Urinary bladder (tissue), 4 donors: ENCODE measurements at places on chromosomes 12 and 14. TPM values are rescaled to one million over a fixed set of nuclear protein-coding genes. Genes with fewer than 3 reads are reported as not detected.

GRCh38 chr12:48781750-48782456, 7.0 kb downstream of the ADCY6 start:
- DNase-seq, result no peak

DNA sequence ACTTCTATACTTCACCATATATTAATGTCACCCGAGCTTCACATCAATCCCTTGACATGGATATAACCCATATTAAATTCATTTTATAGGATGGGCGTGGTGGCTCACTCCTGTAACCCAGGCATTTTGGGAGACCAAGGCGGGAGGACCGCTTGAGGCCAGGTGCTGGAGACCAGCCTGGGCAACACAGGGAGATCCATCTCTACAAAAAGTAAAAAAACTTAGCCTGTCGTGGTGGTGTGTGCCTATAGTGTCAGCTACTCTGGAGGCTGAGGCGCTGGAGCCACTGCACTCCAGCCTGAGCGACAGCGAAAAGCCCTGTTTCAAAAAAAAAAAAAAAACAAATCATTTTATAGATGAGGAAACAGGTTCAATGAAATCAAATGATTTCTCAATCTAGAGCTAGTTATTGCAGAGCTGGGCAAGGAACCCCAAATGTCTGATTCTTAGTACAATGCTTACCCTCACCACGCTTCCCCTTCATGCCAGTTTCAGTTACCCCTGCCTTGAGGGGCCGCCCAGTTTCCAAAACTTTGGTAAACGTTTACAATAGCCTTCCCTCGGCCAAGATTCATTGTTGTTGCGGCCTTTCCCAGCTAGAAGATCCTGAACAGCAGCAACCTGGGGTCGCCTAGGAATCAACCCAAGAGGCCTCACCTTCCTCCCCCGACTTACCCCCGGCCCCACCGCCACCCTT, 751 bp downstream of the PSMB5 start:
- DNase-seq, result no peak

The KRT84 gene
- not detected for total RNA-seq

The KRT80 gene
- total RNA-seq, result 1.7 TPM

DNA sequence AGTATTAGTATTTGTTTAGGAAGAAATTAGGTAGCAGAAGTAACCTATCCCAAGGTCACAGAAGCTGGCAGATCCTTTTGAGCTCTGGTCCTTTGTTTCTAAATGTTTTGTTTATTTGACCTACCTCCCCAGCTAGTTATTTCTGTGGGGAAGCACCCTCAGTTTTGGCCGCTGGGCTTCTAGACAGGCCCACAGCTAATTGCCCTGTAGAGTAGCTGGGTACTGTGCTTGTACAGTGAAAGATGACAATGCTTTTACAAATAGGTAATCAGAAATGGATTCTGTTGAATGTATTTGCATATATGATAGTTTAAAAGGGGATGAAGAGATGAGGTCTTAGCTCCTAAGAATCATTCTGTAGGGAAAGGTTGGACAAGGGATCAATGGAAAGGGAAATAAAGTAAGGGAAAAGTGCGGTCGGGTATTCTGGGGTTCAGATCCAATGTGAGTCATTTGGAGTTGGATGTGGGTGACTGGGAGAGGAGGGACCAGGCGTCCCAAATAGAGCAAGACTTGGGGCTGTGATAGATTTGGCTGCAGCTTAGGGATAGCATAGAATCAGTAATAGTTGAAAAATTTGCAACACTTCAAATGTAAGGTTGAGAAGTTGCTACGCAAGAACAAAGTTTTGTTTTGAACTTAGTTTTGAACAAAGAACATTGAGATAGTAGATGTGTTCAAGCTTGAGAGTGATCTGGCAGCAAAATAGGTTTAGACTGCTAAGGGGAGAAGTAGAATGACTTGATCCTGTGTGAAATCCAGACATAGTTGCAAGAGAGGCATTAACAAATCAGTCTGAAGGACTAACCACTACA, 3.6 kb downstream of the NUDT4 start:
- DNase-seq, result no peak

- no peak for DNase-seq
Observed at GRCh38 chr14:20712904-20713303, 24.3 kb downstream of the ANG start.

The FOXN4 gene
- not detected for total RNA-seq

GRCh38 chr14:71776471-71777360, 155.5 kb upstream of the RGS6 start:
- no peak for DNase-seq

The TCL1B gene
- not detected for total RNA-seq

DNA sequence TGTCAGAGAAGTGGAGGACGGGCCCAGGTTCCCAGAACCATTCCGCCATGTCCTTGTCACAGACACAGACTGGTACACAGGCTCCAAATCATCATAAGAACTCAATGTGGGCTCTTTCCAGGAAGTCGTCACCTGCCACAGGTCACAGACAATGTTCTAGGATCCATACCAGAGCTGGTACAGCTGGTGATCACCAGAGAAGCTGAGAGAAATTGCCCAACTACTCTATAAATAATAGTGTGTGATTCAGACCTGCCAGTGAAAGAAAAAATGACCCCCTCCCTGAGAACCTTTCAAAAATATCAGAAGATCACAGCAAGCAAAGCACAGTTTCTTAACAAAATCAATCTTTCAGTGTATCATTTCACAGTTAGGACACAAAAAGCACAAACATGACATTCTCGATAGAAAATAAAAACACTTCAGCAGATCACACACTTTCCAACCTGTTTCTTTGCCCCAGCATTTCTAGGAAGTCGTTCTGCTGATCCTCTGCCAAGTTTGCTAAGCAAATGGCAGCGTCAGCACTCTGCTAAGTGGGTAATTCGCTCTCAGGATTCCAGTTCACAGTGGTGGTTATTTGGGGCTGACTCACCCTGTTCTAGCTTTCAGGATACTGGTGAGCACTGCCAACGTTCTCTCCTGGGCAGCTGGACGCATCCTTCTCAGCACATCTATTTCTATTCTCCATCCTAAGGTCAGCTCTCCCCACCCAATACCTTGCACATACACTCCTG, 223.3 kb upstream of the SFSWAP start:
- DNase-seq, result no peak

The POTEM gene
- total RNA-seq, result not detected

GRCh38 chr12:18045446-18045992, 44.5 kb downstream of the RERGL start:
- DNase-seq, result no peak
